Activated CD8-positive, alpha-beta memory T cell treated with anti-CD3 and anti-CD28 coated beads, Interleukin-2, amount 50 U/mL, for 48 hours (primary cell): ENCODE measurements at places on chromosomes 4 and X.
A peak's percentile ranks its signal among the peaks of the same experiment; 100 is the strongest.

DNA sequence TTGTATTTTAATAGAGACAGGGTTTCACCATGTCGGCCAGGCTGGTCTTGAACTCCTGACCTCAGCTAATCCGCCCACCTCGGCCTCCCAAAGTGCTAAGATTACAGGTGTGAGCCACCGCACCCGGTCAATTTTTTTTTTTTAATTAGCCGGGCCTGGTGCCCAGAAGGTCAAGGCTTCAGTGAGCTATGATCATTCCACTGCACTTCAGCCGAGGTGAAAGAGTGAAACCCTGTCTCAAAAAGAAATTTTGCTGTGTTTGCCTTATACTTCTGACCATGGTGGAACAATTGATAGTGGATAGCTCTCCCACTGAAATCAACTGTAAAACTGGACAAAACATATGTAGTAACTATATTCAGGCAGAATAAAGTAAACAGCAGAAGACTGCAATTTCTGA is 24.0 kb upstream of the SMIM14 start:
- no peak for DNase-seq

GRCh38 chrX:39318506-39319343 is 517.5 kb downstream of the MID1IP1 start:
- no peak for DNase-seq

DNA sequence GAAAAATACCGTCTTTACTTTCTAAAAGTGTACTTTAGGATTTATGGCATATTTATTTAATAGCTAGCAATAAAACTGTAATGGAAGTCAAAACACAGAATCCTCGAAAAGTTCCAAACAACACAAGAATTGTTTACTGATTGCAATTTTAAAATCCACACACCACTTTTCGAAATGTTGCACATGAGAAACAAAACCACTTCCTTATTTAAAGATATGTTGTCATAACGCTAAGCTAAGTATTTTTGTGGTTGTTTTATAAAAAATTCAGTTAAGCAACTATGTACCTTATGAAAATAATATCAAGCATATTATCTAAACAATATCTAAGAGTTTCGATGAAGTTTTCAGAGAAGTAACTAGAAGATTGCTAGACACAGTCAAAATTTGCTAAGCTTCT is 344 bp downstream of the TMPRSS11D start:
- no peak for DNase-seq

DNA sequence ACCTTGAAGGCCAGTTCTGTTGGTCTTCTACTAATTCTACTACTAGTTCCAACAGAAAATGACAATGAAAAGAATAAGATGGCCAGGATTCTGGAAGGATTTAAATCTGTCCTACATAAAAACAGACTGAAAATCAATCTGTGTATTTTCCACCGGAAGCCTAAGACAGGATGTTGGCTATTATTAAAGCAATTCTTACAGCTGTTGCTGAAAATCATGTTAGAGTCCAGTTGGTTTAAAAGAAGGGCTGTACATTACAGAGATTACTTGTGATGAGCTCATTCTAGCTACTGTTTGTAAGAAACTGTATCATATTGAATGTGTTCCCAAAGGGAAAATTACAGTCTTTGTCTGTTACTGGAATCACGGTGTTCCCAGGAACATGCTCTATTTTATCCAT is 54.8 kb upstream of the MAGEB16 start:
- DNase-seq = no peak

DNA sequence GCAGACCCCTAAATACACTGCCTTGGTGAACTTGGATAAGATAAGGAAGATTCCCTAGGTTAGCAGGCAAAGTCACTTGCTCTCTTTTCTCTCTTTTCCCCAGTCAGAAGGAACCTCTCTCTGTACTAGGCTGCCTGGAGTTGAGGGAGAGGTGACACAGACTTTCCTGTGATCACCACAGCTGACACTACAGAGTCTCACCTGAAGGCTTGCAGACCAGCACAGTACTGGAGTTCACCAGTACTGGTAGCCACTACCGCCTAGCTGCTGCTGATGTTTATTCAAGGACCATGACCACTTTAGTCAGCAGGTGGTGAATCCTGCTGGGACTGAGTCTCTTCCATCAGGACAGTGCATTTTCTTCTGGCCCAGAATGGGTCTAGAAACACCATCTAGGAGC is 63.3 kb downstream of the PTPN13 start:
- no peak for DNase-seq

- DNase-seq = no peak
Measured at GRCh38 chr4:161005746-161006145, 1158.1 kb downstream of the FSTL5 start.

GRCh38 chr4:164383058-164383357 is 370.9 kb upstream of the SMIM31 start:
- no peak for DNase-seq

DNA sequence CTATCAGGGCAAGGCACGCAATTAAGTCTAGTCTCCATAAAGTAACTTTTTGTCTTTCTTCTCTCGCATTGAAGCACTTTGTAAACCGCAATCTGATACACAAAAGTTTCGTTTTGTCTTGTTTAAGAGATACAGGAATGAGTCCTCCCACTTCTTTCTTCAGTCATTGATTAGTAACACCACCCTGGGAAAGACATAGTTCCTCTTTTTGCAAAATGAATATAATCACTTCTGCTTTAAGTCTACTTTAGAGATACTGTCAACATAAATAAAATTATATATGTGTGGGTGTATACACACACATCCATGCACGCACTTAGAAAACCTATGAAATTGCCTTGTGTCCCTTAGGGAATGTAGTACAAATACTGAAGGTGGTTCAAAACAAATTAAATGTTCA is 11.7 kb downstream of the COQ2 start:
- no peak for DNase-seq

- no peak for DNase-seq
Measured at GRCh38 chrX:96183843-96184242, 500.8 kb upstream of the DIAPH2 start.

- DNase-seq = no peak
Measured at GRCh38 chr4:165879641-165880040, 6.6 kb downstream of the TLL1 start.

GRCh38 chrX:45710081-45710801 is 509.6 kb upstream of the DIPK2B start:
- DNase-seq = peak; percentile 60

DNA sequence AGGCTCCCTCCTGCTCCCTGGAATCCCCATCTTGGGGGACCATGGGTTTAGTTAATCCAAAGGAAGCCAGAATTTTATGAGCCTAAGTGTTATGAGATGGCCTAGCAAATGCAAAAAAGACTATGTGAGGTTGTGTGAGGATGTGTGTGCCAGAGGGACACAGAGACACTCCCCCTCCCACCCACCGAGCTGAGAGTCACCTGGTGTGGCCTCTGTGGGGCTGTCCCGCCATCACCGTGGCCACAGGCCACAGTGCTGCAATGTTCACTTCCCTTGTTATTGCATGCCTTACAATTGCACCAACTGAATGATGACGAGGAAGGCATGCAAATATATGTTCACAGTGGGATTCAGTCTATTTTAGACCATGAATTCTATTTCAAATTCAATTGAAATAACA is 601 bp upstream of the FGFBP2 start:
- peak; percentile 76 for DNase-seq

DNA sequence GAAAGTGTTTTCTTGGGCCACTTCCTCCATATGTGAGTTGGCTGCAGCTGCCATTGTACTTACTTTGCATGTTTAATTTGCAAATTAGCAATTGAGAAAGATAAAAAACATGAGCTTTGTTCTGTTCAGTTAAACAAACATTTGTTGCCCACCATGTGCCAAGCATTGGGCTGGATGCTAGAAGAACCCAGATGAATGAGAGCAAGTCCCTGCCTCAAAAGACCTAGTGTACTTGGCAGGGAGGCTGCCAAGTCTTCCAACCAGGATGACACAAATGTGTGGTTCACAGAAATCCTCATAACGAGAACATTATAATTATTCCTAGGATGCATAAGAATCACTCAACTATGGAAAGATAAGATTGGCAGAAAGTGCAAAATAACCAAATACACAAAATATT is 66.7 kb downstream of the GPM6A start:
- no peak for DNase-seq

DNA sequence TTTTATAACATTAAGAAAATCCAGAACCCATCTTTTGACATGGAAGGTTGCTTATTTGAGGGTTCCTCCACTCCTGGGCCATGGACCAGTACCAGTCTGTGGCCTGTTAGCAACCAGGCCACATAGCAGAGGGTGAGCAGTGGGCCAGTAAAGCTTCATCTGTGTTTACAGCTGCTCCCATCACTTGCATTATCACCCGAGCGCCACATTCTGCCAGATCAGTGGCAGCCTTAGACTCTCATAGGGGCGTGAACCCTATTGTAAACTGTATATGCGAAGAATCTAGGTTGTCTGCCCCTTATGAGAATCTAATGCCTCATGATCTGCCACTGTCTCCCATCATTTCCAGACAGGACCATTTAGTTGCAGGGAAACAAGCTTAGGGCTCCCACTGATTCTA is 58.6 kb downstream of the NDST4 start:
- DNase-seq = no peak

DNA sequence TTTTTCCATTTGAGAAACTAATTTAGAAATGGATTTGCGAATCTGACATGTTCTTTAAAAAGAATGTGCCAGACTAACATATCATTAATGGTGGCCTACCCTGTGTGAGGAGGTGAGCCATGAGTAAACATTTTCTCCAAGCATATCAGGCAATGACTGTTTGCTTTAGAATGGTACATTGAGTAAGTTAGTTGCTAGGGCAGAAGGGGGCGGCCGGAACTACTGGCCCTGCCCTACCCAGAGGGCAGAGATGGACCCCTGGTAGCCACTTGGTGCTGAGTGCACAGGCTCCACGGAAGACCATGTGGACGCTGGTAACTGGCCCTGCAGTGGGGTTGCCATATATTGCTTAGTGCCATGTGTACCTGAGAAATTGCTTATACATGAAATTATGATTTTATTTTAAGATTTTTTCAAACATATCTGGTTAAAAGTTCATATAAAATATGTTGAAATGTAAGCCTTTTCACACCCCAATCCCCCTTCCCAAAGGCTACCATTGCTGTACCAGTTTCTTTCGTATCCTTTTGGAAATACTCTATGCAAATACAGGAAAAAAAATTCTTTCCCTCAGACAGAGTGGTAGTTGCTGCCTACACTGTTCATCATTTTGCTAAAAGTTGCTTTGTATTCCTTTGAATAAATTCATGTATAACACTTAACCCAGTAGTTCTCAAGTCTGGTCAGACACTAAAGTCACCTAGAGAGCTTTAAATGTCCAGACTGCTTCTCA is 8.8 kb downstream of the FNIP2 start:
- DNase-seq = no peak

DNA sequence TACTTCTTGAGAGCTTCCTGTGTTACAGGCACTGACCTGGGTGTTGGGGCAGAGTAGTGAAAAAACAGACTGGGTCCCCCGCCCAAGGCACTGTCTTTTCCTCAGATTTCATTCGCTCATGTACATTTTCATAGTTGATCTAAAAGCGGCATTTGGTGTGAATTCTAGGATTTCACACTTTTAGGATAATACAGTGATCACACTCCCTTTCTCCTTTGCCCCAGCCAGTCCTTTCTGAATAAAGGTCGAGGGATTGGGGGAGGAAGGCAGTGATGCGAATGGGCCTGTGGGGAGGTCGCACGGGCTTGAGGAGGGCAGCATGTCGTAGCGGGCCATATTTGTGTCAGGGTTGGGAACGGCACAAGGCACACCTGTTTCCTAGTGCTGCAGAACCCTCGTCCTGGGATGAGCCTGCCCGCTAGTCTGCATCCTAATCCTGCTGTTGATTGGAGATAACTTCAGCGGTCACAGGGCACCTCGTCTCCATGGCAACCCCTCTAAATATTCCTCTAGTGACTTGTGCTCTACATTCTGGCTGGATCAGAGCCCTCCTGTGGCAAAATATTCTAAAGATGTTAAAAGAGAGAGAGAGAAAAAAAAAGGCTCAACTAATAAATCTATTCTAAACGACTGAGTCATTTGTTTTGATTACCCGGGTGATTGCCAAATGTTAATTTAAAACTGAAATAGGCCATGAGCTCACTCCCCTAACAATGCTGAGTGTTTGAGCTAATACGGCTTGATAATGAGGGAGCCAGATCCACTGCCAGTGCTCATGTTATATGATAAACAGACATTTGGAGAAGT is 21.8 kb downstream of the FHL1 start:
- no peak for DNase-seq

DNA sequence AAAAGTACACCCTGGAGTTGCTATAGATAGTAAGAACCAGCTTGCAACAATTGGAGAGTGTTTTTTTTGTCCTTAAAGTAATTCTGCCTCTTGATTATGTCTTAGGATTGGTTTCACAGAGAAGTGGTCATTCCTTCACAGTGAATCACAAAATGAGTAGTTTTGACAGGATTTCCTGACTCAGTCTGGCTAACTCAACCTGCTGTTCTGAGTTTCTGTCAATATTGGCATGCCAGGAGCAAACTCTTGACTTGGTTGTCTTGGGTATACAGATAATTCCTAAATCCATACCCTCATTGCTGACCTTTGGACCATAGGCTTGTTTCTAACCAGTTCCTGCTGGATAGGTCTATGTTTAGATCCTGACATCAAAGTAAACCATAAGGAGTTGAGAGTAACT is 9.4 kb downstream of the FHIP1A start:
- DNase-seq = no peak

- DNase-seq = no peak
Measured at GRCh38 chrX:50100188-50100587, 100.6 kb downstream of the AKAP4 start.

DNA sequence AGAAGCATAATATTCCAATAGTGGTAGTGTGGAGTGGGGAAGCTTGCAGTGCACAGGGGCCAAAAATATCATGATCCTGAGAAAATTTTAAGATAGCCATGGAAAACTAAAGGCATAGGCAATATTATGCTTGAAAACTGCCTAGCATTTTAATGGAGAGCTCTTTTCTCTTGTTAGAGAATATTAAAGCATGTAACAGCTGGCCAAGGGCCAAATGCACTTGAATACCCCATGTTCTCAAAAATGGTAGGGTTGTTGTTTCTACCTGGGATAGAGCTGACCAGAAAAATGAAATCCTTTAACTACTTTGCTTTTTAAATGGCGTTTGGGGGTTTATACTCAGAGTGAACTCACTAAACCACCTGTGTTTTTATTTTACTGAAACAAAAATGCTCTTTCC is 739.6 kb upstream of the SLIT2 start:
- no peak for DNase-seq

- no peak for DNase-seq
Measured at GRCh38 chr4:138650495-138650894, 365.1 kb upstream of the NOCT start.

GRCh38 chr4:40804598-40804997 is 54.8 kb downstream of the NSUN7 start:
- DNase-seq = no peak

- no peak for DNase-seq
Measured at GRCh38 chrX:47595716-47596251, 13.5 kb downstream of the TIMP1 start.

GRCh38 chr4:123278755-123279154 is 117.8 kb upstream of the SPRY1 start:
- DNase-seq = no peak

- DNase-seq = no peak
Measured at GRCh38 chrX:19293606-19294325, 50.0 kb upstream of the PDHA1 start.

DNA sequence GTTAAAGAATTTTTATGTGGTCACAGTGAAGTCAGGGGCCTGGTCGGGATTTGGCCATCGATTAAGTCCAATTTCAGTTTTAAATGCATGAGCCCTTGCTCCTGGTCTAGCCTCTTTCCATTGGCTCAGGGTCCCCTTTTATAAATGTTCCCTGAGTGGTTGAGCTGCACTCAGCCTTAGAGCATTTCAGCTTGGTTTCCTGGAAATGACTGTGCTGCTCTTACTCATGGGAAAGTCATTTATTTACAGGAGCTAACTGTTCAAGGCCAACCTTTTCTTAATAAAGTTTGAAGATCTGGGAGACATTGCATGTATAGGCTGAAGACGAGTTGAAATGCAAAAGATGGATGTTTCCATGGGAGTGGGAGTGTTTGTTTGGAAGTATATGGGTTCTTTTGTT is 98.8 kb upstream of the CLNK start:
- DNase-seq = no peak
